Kidney (tissue), 22 donors: ENCODE measurements at places on chromosomes 7 and 10. TPM values are rescaled to one million over a fixed set of nuclear protein-coding genes. Genes with fewer than 3 reads are reported as not detected.

RBM20 gene
- total RNA-seq, result 2.1 TPM

ARHGEF35 gene
- 22.1 TPM for total RNA-seq

HOXA4 gene
- total RNA-seq, result 11.2 TPM

IFIT3 gene
- 20.1 TPM for total RNA-seq

DDC gene
- total RNA-seq, result 7.8 TPM

RNF148 gene
- total RNA-seq, result 2.2 TPM

POM121L12 gene
- total RNA-seq, result not detected

HTRA1 gene
- 86.0 TPM for total RNA-seq

MSS51 gene
- 2.4 TPM for total RNA-seq

PPIF gene
- total RNA-seq, result 36.7 TPM

- no peak for DNase-seq
Measured at GRCh38 chr7:8176370-8177081, 85.4 kb downstream of the ICA1 start.

DNA sequence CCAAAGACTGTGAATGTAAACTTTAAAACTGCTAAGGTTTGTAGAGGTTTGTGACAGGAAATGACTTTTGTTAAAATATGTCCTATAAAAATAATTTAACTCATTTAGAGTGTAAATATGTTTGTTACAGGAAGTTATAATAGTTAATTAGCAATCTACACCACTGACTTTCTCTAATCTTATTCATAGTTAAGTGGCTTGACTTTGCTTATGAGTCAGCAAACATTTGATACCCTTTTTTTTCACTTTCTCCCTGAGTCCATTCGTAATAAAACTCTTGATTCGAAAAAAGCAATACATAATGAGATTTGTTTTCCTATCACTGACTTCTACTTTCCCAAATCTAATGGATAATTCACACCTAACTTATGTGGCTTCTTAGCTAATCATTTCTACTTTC, 317.7 kb upstream of the SEMA3C start:
- DNase-seq, result no peak

DNA sequence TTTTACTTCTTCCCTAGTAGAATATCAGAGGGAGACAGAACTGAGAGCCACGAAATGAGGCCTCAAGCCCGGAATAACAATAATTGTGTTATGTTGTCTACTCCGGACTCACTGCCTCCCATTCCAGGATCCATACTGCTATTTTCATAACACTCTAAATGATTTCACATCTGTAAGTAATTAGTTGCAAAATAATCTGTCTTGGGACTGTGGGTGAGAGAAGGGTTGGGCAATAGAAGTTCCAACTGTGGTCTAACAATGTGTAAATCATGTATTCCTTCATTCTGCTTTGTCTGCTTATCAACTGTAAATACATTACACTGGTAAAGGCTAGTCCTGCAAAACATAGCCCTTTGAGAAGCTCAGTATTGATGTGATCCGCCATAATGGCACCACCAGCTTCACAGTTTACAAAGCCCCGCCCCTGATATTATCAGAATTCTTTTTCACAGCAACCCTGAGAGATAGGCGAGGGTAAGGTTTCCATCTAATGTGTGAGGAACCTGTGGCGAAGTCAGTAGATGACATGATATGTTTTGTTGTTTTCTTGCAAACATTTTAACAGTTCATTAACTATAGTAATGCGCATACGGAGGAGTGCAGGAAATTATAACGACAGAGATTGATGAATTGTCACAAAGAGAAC, 265.7 kb upstream of the BMPER start:
- no peak for DNase-seq

DNA sequence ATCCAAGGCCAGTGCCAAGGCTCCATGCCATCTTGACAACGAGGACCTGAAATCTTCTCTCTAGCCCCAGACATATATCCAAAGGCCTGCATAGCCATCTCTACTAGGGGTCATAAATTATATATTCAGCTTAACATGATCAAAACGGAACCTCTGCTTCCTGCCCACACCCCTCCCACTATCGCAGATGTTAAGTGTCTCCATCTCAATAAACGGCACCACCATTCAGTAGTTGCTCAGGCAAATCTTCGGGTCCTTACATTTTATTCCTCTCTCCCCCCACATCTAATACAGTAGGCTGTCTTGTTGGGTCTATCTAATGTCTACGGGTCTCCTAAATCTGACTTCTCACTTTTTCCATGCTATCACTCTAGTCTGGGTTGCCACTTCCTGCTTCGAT, 201.1 kb upstream of the PLXNA4 start:
- DNase-seq, result no peak

DNA sequence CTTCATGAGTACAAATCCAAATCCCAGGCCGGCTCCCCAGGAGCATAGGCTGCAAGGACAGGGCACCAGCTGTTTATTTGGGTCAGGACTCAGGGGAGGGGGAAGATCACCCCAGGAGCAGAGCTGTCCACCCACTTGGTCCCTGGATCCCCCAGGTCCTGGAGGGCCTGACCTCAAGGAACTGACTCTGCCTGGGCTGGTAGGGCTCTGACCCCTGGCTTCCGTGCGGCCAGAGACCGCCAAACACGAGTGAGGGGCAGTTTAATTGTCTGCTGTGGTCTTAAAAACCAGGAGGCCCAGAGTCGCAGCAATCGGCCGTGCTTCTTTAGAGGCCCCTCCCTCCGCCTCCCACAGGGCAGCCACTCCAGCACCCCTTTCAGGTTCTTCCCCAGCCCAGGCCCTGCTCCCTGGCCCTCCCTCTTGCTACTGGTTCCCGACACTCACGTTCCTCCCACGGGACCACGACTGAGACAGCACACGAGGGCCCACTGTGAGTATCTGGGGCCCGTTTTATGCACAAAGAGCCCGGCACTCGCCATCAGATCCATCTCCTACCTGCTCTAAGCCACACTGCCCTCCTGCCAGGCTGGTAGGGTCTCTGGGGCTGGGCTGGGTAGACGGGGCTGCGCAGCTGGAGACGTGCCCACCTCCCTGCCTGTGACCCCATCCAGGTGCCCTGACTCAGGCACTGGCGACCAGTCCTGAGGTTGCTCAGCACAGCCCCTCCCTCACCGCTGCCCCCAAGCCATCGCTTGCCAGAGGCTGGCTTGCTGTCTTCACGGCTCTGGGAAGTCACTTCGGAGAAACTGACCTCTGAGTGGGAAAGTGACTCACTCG, 30.0 kb upstream of the CFAP46 start:
- DNase-seq, result no peak

- no peak for DNase-seq
Measured at GRCh38 chr10:124866812-124867211, 65.2 kb downstream of the ABRAXAS2 start.

- no peak for DNase-seq
Measured at GRCh38 chr10:32943854-32944661, 14.0 kb downstream of the ITGB1 start.

DNA sequence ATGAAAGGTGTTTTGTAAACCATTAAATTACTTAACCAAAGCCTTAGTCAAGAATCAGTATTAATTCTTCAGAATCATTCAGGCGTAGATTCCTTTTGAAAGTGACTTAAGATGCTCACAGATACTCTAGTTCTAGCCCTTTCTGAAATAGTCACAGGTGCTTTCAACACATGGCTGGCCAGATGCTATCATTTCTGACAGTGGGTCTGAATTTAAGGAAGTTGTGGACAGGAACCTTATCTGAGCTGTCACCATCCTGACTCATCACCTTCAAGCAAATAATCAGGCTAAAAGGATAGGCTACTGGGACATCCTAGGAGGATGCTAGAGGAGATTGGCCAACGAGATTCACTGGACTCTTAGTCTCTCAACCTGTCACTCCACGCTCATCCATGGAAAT, 501.5 kb downstream of the LRMDA start:
- no peak for DNase-seq

DNA sequence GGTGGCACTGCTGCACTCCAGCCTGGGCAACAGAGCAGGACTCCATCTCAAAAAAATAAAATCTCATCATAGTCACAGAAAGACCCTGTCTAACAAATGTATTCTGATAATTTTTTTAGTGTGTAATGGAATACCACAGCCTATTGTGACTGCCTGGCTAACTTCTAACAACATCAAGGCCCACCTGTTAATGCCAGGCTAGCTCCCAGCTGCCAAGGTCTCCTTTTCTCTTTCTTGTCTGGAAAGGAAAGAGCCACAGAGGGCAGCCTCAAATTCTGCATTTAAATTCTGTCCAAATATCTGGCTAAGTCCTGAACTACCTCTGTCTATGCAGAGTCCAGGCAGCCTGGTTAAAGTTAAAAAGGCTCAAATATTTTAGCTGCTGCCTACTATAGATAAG, 700.9 kb downstream of the MAGI2 start:
- no peak for DNase-seq

DNA sequence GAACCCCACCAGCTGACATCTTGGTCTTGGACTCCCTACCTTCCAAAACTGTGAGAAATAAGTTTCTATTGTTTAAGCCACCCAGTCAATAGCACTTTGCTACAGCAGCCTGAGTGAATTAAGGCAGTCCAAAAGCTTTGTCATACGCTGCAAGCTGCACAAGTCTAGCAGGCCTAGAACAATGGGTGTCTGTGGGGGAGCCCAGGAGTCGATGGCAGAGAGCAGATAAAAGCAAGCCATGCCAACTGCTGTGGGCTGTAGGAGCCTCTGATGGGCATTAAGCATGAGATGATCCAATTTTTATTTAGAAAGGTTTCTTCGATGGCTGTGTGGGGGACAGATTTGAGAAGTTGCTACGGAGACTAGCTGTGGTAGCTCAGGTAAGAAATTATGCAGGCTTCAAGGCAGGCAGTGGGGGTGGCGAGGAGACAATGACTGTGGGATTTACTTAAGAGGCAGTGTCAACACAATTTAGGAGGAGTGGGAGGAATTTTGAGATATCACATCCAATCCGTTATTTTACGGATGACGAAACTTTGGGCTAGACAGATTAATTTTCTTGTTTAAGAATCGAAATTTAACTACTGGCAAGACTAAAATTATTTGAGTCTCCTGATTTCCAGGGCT, 110.4 kb downstream of the NRCAM start:
- no peak for DNase-seq

- no peak for DNase-seq
Measured at GRCh38 chr10:106971411-106971831, 193.1 kb downstream of the SORCS1 start.

GRCh38 chr10:112700215-112700671, 249.8 kb upstream of the TCF7L2 start:
- DNase-seq, result no peak

- DNase-seq, result no peak
Measured at GRCh38 chr7:138388673-138389491, 71.2 kb upstream of the TRIM24 start.

DNA sequence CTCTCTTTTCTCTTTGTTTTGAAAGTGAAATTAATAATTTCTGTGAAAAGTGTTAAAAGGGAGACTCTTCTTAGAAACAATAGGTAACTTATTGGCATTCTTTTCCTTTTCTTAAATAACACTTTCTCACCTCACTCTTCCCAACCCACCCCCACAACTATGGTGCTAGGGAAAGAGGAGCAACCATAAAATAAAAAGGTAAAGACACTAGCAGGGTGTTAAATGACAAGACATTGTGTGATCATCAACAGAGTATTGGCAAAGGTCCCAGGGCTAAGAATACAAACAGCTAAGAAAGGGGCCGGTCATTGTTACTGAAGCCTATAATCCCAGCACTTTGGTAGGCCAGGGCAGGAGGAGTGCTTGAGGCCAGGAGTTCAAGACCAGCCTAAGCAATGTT, 183.7 kb downstream of the NEBL start:
- no peak for DNase-seq

- no peak for DNase-seq
Measured at GRCh38 chr10:125055446-125055845, 104.9 kb downstream of the CTBP2 start.

GRCh38 chr7:108014747-108015682, 12.1 kb upstream of the LAMB1 start:
- no peak for DNase-seq

- peak; percentile 92 for DNase-seq
Measured at GRCh38 chr7:44240983-44241510, 40.3 kb downstream of the YKT6 start.

- DNase-seq, result peak; percentile 84
Measured at GRCh38 chr7:148540041-148540738, 50.4 kb upstream of the C7orf33 start.

GRCh38 chr7:95240921-95241320, 83.4 kb downstream of the PON1 start:
- DNase-seq, result no peak

GRCh38 chr10:31721096-31721495, 207.5 kb downstream of the ARHGAP12 start:
- DNase-seq, result no peak

DNA sequence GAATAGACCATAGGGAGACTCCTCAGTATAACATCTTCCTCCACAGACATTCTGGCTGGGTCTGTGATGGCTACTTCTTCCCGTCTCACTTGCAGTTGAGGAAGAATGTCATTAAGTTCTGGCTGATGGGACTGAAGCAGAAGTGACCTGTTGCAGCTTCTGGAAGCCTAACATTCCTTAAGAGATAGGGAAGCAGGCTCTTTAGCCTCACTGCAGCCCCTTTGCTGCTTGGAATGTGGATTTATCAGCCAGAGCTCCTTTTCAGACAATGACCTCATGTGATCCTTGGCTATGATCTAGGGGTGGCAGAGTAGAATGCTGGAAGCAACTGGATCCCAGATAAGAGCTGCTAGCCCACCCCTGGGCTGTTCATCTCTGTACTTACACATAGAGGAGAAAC, 142.5 kb downstream of the RNF216 start:
- no peak for DNase-seq

DNA sequence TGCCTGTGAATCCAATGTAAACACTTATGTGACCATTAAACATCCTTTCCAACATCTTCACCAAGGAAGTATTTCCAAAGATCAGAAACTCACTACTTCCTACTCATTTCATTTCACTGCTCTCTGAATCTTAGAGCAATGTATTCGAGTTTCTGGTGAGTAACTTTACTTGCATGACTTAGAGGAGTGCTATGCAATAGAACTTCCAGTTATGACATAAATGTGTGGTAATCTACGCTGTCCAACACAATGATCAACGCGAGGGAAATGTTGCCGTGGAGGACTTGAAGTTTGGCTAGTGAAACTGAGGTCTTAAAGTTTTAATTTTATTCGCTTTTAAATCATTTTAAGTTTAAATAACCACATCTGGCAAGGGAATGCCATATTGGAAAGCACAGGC, 1326.3 kb downstream of the XPNPEP1 start:
- no peak for DNase-seq
